ENCODE measurements at places on chromosomes 6 and 20.

- DNase-seq: no peak
These were observed 78.1 kb downstream of the FIG4 start for GRCh38 chr6:109769213-109769612.

GRCh38 chr20:54601831-54602515 lies 126.6 kb downstream of the DOK5 start:
- DNase-seq: no peak

GRCh38 chr6:25017486-25017885 lies 81.7 kb upstream of the RIPOR2 start:
- DNase-seq: no peak

DNA sequence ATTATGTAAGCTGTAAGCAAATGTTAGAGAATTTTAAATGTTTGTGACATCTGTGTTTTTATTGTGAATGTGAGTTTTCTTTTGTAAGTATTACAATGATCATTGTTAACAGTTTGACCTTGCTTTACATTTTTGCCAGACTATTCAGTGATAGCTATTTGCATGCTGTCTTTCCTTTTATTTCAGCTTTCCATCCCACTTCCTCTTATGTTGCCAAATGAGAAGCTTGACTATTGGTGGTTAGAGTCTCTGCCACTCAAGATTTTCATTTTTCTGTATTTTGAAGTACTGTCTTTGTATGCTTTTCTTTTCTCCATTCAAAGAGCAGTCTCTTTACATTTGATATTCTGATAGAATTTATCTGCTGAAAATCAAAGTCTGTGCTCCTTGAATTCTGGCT lies 104.1 kb downstream of the PRIM2 start:
- no peak for DNase-seq

DNA sequence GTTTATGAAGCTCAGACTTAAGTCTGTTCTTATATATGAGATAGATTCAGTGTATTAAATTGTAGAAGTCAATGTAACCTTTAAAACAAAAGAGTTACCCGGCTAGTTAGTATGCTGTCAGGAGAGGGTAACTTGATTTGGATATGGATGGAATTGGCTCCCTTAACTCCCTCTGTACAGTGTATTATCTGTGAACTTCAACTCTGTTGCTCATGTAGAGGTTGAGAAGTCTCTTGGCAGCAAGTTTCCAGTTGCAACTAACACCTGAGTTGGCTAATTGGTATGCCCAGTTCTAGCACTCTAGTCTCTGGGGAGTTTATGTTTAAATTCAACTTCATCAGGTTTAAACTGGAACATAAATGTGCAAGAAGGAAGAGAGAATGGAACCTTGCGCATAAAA lies 111.0 kb downstream of the NCOA3 start:
- DNase-seq: no peak

DNA sequence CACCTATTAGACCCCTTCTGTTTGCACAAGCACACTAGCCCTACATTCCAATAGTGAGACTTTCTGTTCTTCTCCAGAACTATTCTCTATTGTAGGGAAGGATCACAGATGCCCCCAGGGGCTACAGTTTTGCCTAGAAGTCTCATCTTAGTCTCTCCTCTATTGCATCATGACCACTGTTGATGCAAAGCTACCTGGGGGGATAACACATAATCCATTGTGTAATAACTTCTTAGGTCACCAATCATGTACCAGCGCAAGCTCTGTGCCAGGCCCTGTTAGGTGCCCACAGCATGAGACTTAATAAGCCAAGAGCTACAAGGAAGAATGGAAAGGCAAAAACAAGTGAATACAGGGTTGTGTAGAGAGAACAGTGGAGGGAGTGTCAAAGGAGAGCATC lies 98.1 kb upstream of the TNFAIP3 start:
- DNase-seq: no peak

DNA sequence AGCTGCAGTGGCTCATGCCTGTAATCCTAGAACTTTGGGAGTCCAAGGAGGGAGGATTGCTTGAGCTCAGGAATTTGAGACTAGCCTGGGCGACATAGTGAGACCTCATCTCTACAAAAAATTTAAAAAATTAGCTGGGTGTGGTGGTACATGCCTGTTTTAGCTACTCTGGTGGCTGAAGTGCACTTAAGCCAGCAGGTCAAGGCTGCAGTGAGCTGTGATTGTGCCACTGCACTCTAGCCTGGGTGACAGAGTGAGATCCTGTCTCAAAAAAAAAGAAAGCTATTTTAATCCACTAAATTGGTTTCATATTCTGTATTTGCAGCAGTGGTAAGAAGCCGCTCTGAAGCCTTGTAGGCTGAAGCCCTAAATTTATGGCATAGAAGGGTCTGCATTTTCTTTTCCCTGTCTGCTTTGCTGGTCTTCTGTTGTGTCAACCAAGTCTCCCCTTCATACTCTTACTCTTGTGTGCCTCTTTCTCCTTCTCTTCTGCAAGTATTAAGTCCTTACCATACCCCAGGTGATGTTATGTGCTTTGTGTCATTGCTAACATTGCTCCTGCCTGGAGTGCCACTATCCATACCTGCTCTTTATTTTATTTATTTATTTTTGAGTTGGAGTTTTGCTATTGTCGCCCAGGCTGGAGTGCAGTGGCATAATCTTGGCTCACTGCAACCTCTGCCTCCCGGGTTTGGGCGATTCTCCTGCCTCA lies 70.9 kb downstream of the MYO6 start:
- no peak for DNase-seq

DNA sequence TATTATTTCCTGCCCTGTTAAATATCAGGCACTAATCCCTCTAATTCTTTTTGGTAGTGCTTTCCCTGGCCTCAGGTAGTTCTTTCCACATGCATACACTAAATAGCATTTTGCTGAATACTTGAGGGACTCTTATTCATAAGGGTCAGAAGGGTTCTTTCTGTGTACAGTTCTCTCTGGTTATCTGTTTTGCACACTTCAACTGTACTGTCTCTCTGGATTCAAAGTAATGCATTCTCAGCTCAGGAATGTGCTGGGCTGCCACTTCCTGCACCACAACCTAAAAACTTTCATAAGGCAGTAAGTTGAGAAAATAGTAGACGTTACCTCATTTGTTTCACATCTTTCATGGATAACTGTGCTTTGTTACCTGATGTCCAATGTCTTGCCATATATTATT lies 32.1 kb downstream of the C6orf141 start:
- DNase-seq: no peak
